Muscle of arm (tissue), 14 donors: ENCODE measurements at places on chromosomes 2 and 18. TPM values are rescaled to one million over a fixed set of nuclear protein-coding genes. Genes with fewer than 3 reads are reported as not detected.

DNA sequence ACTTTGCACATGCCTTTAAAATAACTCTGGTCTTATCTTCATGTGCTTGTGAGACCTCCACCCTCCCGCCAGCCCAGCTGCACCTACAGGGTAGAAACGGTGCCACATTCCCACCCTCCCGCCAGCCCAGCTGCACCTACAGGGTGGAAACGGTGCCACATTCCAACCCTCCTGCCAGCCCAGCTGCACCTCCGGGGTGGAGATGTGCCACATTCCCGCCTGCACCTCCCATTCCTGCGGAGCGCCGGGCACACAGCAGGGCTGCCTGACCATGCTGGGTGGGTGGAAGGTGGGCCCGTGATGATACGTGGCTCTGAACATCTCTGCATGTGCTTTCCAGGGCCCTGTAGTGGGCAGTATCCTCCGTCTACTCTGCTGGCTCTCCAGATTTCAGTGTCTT lies 243.7 kb upstream of the PXDN start:
- no peak for DNase-seq

GALNT5 gene
- 3.9 TPM for polyA plus RNA-seq

EN1 gene
- 7.4 TPM for polyA plus RNA-seq

DNA sequence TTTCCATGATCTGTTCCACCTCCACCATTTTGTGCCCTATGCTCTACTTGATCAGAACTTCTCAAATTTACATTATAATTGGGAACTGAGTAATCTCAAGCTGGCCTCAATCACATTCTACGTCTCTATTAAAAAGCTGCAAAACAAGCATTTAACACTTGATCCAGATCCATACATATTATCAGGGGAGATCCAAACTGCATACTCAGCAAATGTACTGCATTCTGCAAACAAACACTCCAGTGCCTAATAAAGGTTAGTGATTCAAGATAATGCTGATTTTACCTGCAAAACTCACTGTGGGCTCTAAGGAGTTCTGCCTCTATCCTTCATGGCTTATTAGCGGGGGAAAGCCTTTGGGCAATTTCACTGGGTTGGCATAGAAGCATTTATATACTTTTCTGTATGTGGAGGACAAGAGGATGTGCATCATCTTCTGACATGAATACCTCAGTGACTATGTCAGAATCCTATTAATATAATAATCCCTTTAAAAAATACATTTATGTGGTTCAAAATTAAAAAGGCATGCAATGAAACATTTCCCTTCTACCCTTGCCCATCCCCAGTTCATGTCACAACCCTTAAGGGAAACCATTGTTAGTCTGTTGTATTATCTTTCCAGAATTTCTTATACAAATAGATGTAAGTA lies 40.2 kb downstream of the GALNT14 start:
- no peak for DNase-seq

CLIP4 gene
- 24.5 TPM for polyA plus RNA-seq
